ENCODE measurements at places on chromosomes 7 and 10.

DNA sequence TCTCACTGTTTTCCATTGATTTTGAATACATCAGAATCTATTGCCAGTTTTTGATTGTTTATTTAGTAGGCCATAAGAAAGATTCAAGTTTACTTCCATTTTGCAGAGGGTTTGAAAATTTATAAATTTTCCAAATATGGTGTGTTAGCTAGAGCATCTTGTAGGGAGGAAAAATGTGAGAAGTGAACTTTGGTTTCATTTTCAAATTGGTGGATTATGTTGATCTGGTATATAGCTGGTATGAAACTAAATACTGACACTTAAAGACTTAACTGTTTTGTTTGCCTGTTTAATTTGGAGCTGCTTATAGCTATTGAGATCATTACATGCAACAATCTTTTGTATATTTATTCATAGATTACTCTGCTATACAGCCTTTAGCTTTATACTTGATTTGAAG lies 108.1 kb downstream of the ADAM22 start:
- DNase-seq, result no peak

DNA sequence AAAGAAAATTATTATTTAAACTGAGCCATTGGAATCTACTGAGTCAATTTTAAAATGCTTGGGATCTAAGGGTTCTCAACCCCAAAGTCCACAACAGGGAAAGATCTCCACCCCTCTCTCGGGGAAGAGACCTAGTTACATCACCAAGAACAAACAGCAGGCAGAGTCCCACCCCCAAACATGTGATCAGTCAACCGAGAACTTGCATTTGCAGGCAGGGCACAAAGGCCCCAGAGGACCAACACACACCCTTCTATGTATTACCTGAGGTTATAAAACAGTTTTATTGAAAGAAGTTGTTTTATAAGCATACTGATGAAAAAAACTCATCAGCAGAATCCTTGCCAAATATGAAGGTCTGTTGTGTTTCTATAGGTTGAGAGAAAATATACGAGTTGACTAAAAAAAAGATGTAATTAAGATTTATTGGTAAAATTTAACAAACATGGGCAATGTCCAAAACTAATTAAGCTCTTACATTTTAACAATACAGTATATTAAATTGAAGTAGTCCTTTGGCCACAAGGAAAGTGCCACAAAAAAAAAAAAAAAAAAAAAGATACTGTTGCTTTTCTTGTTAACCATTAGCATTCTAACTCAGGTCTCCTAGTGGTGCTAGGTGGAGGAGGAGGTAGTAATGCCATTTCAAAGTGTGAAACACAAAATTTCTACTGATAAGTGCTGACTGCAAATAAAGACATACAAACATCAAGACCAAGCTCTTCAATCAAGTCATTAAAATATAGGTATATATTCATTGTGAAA lies 975 bp upstream of the USP54 start:
- DNase-seq, result no peak

GRCh38 chr7:104553074-104553473 lies 224.7 kb downstream of the LHFPL3 start:
- DNase-seq, result no peak

DNA sequence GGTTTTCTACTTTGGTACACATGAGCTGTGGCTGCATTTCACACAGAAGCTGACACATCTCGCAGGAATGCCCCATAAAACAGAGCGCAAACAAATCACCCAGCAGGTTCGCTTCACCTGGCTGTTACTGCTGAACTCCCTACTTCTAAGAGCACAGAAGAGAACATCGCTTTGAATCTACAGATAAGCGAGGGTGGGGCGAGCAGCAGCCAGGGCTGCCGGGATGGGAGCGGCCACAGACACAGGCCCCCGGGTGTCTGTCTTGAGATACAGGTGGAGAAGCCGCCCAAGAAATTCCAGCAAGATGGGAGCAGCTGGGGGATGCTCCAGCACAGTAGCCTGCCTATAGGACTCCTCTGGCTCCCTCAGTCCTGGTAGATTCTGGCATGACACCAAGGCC lies 27.4 kb downstream of the OGDHL start:
- DNase-seq, result no peak

- DNase-seq, result no peak
Observed at GRCh38 chr7:122248472-122248871, 56.1 kb downstream of the FEZF1 start.

DNA sequence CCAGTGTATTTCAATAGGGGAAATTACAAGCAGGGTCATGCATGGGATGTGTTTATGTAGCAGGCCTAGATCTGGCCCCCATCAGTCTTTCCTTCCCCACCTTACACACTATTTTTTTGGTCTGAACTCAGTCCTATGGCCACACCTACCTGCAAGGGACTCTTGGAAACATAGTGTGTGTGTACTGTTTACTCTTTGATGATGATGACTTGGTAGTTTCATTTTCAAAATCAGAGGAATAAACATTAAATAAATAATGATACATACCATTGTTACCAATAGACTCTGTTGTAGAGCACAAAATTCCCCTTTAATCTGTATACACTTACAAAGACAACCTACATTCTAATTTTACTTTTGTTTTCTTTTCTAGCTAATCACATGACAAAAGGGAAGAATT lies 191.0 kb downstream of the ZEB1 start:
- no peak for DNase-seq

- DNase-seq, result peak; percentile 40
Observed at GRCh38 chr7:5694912-5695726, 86.3 kb downstream of the RNF216 start.

DNA sequence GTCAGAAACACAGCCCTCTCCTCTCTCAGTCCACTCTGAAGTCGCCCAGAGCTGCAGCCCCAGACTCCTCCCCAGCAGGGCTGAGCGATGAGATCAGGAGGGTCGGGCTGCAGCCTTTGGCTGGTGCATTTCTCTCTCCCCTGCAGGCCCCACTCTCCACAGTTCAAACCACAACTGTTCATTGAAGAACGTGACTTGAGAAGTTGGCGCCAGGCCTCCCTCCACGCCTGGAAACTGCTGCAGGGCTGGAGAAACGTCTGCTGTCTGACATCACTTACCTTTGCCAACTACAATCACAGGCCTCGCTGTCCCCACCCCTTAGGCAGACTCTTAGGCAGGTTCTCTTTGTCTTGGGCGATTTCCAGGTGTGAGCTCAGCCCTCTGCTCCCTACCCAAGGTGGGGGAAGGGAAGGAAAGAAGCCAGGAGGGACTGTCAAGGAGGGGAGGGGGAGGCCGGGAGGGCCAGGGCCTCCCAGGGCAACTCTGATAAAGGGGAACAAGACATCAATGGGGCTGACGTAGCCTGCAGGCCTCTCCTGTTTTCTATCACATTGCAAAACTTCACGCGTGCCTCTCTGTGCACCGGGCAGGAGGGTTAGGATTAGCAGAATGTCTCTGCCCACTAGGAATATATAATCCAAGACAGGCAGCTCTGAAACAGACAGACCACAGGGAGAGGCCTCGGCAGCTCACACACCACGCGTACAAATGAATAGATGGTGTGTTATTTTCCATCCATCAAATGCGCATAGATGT lies 32.7 kb downstream of the CALML5 start:
- DNase-seq, result no peak

- no peak for DNase-seq
Observed at GRCh38 chr7:130356121-130356875, 11.7 kb downstream of the CPA5 start.

GRCh38 chr7:150594805-150595204 lies 27.6 kb downstream of the GIMAP4 start:
- no peak for DNase-seq

DNA sequence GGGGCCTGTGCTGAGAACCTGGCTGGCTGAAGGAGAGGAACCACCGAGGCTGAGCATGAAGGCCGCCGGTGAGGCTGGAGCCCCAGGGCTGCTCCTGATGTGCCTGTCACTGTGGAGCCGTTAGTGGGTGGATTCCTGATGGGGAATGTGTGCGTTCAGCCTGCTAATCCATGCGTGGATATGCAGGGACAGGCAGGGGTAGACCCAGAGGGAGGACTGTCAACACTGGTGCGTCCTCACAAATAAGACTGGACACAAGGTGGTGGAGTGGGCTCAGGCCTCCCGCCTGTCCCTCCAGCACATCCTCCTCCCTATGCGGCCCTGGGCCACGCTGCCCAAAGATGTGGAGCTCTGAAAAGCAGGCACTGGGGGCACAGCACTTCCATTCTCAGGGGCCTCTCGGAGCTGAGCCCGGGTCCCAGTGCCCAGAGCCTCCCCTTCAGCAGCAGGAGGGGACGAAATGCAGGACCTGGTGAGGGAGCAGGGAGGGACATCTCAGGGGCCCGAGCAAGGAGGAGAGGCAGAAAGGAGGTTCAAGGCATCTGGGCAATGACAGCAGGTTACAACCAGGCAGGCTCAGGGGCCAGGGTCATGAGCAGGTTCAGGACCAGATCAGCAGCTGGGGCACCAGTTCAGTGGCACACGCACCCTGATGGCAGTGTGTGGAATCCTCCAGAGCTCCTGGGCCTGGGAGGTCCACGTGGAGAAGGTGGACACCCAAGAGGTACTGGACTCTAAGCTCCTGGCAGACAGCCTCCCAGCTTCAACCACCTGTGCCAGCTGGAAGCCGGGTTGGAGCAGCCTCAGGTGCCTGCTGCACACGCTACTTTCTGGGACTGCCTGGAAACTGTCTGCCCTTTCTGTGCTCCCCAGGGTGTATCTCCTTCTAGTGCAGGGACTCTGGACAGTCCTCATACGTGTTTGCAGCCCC lies 33.5 kb upstream of the ANTXRL start:
- DNase-seq, result no peak

DNA sequence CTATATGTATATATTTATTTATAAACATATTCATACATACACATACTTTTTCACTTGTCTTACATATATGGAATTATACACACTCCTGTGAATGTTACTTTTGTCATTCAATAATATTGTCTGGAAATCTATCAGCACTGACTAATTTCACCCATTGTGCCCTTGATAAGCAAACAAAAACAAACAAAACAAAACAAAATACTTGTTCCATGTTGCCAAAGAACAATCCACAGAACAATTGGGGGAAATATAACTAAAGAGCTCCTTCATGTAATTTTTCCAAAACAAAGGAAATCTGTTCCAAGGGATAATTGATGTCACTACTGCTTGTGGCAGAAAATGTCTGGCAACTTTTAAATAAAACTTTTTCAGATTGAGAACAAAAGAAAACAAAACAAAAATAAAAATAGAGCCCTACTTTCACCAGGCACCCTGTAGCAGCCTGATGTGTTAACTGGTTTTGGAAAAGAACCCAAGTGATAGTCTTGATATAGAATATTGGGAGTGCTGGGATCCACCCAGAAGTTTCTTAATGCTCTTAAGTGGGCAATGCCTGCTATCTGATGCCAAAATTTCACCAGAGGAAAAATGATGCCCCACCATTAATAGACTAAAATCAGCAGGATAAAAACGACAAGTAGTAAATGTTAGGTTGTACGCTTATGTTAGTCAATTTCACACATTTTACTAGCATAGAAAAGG lies 34.0 kb upstream of the CCDC7 start:
- DNase-seq, result no peak

DNA sequence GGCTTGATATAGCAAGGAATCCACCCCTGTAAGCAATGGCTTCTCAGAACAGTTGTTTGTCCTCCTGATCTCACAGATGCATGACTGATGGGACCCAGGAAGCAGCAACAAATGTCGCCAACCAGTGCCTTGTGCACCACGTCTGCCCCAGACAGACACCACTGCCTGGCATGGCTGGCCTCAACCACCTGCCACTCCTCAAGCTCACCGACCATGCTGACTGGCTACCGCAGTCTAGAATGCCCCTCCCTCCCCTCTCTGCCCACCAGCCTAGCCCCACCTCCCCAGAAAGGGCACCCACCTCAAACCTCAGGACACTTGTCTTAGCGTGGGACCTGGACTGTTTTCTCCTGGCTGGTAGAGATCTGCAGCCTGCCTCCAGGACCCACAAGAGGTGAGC lies 24.0 kb downstream of the LRRC20 start:
- no peak for DNase-seq

GRCh38 chr7:91852263-91852741 lies 28.2 kb downstream of the MTERF1 start:
- no peak for DNase-seq

GRCh38 chr10:120584786-120585185 lies 127.8 kb downstream of the PLPP4 start:
- DNase-seq, result no peak

DNA sequence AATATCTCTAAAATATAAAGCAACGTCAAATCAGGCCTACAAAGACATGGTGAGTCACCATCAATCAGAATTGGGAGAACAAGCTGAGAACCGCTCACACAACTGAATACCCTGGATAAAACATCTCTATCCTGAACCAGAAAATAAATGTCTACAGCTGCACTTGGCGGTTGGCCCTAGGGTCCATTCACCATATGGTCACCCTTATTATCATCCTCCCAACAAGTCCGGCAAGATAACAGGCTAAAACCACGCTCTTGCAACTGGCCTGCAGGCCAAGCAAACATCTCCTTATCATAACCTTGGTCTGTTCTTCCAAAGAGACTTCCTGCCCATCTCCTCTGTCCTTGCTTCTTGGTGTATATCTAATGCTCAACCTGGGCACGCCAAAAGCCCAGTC lies 310.7 kb downstream of the CALN1 start:
- no peak for DNase-seq

DNA sequence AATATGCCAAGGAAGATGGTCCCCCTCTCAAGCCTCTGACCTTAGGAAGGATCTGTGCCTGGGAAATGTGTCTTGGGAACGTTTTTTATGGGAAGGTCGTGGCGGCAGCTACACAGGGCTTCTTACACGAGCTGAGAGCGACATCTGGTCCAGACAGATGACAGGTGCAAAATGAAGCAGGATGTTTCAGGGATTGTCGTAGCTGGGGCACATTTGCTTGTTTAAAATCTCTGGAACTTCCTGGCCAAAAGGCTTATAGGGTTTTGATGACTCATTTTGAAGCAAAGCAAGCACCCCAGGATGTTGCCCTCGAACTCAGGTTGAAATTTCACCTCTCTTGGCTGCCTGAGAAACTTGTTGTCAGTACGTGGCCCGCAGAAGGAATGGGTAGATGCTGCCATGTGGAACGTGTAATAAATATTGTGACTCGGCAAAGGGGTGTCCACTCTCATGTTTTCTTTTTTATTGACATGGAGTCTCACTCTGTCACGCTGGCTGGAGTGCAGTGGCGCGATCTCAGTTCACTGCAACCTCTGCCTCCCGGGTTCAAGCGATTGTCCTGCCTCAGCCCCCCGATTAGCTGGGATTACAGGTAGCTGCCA lies 117.5 kb downstream of the CAMK1D start:
- no peak for DNase-seq

GRCh38 chr10:119259345-119259744 lies 52.0 kb downstream of the GRK5 start:
- no peak for DNase-seq

DNA sequence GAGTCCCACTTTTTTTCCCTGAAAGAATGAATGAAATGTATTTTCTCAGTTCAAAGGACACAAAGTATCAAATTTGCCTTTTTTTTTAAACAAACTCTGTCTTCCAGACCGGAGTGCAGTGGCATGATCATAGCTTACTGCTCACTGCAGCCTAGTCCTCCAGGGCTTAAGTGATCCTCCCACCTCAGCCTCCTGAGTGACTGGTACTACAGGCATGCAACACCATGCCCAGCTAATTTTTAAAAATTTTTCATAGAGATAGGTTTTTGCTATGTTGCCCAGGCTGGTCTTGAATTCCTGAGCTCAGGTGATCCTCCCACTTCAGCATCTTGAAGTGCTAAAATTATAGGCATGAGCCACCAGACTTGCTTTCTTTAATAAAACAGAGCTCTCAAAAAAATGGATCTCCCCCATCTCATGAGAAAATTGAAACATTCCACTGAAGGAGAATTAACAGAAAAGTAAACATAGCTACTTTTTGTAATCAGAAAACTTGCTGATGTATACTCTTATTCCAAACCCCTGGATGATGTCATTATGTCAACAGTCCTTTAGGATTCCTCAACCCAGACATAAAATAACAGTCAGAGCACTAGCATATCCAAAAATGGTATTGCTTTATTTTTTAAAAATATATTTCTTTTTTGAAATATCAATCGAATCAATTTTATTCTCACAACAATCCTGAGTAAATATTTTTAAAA lies 12.3 kb upstream of the TRDMT1 start:
- DNase-seq, result no peak
